ENCODE measurements at places on chromosomes 7 and 10.

GRCh38 chr7:68166525-68166924 lies 1169.9 kb downstream of the TYW1 start:
- DNase-seq: no peak

DNA sequence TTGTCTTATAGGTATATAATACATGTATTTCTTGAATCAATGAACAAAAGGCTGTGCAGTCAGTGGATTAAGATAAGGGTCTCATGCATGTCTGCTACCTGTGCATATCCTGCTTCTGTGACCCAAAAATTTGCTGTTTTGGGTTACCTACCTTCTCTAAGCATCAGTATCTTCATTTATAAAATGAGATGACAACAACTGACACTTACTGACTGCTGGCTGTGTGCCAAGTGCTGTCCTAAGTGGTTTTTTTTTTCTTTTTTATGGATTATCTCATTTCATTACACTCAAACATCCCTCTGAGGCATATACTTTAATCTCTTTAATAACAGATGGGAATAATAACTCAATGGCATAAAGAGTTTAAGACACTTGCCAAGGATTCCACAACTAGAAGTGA lies 2.1 kb downstream of the PDK4 start:
- DNase-seq: no peak

DNA sequence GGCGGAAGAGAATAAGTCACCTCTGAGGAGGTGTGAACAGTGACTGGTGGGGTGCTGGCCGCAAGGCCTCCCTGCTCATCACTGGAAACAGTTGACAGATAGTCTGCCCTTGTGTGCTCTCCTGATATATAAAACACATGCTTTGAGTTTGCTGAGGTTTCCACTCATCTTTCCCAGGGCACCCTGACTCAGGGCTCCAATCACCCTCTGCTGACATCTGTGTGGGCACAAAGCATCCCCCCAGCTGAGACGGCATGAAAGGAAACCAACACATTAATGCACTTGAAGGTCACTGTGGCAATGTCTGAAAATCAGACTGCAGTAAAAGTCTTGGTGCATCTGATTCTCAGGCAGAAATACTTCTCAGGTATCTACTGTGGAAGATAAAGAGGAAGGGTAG lies 49.8 kb downstream of the EPDR1 start:
- no peak for DNase-seq

DNA sequence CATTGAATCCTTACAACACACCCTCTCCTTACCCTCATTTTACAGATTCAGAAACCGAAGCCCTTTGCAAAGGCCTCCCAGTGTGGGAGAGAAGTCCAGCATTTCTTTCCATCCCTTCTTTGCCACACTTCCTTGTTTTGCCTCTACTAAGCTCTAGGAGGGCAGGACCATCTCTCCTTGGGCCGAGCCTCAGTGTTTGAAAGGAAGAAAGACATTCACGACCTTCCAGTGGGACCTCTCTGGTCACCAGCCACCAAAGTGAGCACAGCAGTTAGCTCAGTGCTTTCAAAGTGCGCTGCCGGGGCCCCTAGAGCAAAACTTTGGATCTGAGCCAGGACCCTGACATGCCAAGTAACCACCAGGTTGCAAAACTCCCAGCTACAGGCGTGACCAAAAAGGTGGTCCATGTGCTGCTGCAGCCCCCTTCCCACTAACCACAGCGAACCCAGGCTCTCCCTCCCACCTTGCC lies 12.4 kb downstream of the CTBP2 start:
- DNase-seq: no peak

- DNase-seq: no peak
Measured at GRCh38 chr10:89470628-89471027, 56.3 kb downstream of the IFIT5 start.

- no peak for DNase-seq
Measured at GRCh38 chr10:34697351-34698247, 117.5 kb downstream of the PARD3 start.

DNA sequence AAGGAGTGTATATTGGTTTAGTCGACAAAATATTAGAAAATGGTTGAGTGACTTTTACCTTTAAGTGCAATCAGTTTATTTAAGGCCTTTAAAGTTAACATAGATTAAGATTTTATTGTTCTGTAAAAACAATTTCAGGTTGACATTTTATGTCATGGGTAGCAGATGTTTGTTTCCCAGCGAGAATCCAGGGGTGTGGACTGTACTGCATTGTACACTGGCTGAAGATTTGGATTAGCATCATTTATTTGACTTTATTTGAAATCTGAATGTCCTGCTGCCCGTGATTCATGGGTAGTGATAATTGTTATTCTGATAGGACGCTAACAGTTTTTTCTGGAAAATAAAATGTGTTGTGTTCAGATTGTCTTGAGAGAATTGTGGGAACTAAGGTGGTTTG lies 39.3 kb downstream of the RBM33 start:
- no peak for DNase-seq

DNA sequence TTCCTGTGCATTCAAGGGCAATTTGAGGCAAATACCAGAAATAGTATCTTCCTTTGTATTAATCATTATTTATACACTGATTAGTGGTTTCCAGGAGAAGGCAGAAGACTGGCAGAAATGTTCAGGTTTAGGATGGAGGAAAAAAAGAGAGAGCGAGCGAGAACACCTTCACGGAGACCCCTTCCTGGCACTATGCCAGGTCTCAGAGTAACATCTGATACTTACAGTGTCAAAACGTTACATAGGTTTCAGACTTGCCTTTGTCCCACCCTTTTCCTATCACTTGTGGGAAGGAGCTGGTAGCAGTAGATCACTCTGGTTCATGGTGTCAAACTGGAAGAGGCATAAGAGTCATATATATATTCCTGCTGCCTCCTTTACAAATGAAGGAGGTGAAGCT lies 652 bp downstream of the OR2A12 start:
- no peak for DNase-seq
